Small intestine (tissue), 16 donors: ENCODE measurements at places on chromosomes 16 and 17.

GRCh38 chr17:2621241-2621640 lies 27.8 kb downstream of the PAFAH1B1 start:
- no peak for DNase-seq

DNA sequence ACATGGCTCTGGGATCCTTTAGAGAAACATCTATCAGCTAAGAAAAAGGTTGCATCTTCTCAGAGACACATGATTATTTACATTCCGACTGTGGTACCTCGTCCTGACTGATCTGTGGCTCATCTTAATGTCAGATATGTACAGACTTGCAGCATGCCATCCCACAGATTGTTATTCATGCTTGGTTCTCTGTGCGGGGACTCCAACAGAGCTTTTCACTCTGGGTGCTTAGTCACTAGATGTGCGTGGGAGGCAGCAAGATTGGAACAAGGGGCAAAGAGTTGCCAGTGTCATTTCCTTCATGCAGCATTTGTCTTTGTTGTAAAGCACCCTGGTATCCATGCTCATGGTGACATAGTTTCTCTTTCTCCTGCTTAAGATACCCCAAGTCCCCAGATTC lies 179.1 kb upstream of the CACNG5 start:
- no peak for DNase-seq

GRCh38 chr17:27506348-27507218 lies 50.3 kb downstream of the KSR1 start:
- DNase-seq: no peak

DNA sequence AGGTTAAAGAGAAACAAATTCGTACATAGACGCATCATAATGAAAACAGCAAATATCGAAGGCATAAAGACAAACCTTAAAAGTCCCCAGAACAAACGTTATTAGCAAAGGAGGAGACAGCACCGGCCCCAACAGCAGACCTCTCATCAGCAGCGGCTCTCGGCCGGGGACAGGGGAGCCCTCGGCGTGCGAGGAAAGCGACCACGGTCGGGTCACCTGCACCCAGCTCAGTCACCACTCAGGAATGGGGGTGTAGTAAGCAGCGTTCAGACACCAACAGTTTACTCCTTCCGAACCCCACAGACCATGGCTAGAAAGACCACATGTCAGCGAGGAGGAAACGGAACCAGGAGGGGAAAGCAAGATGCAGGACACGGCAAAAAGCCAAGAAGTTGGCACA lies 109.3 kb upstream of the CHMP6 start:
- no peak for DNase-seq

GRCh38 chr17:10318535-10318934 lies 54.3 kb downstream of the MYH13 start:
- no peak for DNase-seq

DNA sequence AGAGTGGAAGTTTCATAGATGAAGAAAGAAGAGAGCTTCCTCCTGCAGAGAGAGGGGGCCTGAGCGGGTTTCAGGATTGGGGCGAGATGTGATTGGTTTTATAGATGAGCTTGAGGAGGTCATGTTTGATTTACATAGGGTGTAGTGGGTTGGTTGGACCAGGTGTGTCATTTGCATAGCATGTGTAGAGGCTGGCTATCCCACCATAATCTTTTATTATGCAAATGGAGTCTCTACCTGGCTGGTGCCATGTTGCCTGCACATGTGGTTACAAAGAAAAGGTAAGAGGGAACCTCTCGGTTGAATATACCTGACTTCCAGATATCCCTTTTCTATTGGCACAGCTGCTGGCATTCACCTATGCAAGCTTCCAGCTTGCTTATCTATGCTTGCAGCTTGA lies 228.1 kb downstream of the BCAS3 start:
- no peak for DNase-seq

- DNase-seq: peak; percentile 5
These were observed 42.3 kb downstream of the ABCC12 start for GRCh38 chr16:48113471-48113870.

- DNase-seq: no peak
These were observed 8.8 kb upstream of the BIRC5 start for GRCh38 chr17:78205124-78205775.

DNA sequence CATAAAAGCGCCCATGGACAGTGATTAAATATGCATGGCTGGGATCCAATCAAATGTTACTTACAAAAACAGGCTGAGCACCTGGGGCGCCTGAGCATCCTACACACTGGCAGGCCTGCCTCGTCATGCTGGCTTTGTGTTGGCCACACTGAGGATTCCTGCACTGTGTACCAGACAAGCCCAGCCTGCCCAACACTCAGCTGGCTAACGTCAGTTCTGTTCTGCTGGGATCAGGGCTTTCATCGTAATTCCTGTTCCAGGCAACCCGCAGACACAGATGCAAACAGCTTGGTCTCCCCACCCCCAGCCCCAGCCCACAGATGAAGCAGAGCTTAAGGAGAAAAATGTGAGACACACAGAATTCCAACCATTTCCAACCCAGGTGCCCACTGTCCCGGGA lies 30.7 kb downstream of the PIMREG start:
- no peak for DNase-seq

DNA sequence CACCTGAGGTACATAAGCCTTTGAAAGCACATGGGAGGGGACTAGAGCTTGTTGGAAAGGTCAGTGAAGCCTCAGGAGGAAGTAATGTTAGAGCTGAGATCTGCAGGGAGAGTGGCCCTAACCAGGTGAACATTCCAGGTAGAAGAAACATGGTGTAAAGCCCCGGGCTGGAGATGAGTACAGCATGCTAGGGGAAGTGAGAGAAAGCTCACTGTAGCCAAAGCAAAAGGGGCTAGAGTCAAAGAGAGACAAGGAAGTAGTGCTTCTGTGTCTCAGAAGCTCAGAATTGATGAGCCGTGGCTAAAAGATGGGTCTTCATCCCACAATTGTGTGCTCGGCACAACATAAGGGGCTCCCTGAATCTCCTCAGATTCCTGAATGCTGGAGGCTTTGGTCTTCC lies 481.8 kb downstream of the XYLT1 start:
- DNase-seq: no peak

DNA sequence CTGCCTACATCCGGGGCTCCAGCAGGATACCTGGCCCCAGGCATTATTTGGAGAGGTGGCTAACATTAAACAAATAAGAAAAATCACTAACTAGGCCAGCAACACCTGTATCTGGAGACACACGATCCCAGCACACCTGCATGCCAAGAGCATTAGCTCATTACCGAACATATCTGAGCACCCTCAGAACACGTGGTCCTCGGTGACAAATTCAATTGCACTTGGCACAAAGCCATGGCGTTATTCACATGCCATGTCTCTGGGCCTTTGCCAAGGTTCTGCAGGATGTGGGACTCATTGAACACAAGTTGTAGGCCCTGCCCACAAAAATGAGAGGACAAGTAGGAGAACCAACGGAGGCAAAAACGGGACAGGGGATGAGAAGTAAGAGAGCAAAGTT lies 552.3 kb downstream of the TOX3 start:
- peak; percentile 97 for DNase-seq

GRCh38 chr17:63919311-63919723 lies 678 bp upstream of the GH1 start:
- DNase-seq: peak; percentile 66

- DNase-seq: no peak
These were observed 31.0 kb downstream of the HEATR3 start for GRCh38 chr16:50096791-50097190.
